ENCODE measurements at places on chromosomes 5 and 9. TPM values are rescaled to one million over a fixed set of nuclear protein-coding genes. Genes with fewer than 3 reads are reported as not detected.
A peak's percentile ranks its signal among the peaks of the same experiment; 100 is the strongest.

GRCh38 chr5:80198399-80198798 is 57.4 kb downstream of the SERINC5 start:
- peak overlapping the region; percentile 13 for H3K27ac ChIP-seq
- H3K36me3 ChIP-seq, result peaks cover 23% of the 10 kb centered on the region
- DNase-seq, result no peak
- H3K27me3 ChIP-seq, result no peaks in the 10 kb centered on the region

DNA sequence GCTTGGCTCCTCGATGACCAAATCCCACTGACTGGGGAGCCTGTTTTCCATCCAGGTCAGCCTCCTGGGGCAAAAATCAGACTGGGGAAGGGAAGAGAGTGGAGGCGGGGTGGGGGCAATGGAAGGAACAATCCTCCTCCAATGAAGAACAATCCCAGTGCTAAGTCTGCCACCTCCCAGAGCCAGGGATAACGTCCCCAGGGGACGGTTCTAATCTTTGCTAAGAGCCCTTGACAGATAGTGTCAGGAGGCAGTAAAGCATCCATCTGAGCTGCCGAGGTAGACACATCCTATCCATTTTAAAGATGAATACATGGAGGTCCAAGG is 298.5 kb upstream of the MSX2 start:
- no peak overlapping the region for H3K27ac ChIP-seq
- DNase-seq, result no peak
- no peaks in the 10 kb centered on the region for H3K27me3 ChIP-seq

PCDHA9 gene
- not detected for polyA plus RNA-seq

DNA sequence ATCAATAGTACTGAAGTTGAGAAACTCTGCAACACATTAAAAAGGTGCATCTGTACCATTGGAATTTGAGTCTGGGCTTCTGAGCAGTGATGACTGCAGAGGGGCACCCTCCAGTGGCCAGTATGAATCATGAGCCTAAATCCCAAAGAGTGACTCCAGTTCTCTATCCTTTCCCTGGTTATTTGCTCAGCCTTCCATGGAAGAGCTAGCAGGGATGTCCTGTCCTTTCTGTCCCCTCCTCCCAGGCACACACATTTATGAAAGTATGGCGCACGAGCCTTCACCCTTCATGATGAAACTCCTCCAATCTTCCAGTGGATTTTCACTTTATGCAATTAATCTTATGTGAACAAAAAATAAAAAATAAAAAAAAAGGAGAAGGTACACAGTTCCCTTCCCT is 81.0 kb downstream of the ESM1 start:
- no peak overlapping the region for H3K27ac ChIP-seq
- H3K4me3 ChIP-seq, result no peak overlapping the region
- DNase-seq, result no peak
- no peaks in the 10 kb centered on the region for H3K27me3 ChIP-seq
- H3K4me1 ChIP-seq, result peaks cover 3% of the 10 kb centered on the region

ISL1 gene
- polyA plus RNA-seq, result 0.06 TPM

MAMDC4 gene
- 7.3 TPM for polyA plus RNA-seq

TUSC1 gene
- polyA plus RNA-seq, result 14.0 TPM

DNA sequence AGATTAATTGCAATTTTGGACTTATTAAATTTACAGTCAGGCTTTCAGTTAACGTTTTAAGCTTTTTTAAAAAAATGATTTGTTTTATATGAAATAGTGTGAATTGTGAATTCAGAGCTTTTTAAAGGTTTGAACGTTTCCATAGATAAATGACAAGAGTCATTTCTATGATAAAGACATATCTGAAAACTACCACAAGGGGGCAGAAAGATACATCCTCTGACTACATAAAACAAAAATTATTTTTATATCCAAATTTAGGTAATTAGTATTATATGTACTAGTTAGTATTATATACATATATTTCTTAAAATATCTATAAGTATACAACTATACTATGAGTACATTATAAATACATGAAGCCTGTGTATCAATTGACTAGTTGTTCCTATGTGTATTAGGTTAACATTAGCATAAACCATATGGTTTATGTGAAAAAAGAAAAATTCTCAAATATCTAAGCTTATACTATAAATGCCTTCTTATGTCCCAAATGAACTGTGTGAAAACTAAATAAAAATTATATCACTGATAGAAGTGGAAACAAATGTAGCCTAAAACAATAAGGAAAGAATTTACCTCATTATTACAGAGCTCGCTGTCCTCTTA is 155.2 kb downstream of the MEF2C start:
- no peak overlapping the region for H3K4me3 ChIP-seq
- H3K4me1 ChIP-seq, result no peaks in the 10 kb centered on the region
- no peak overlapping the region for H3K27ac ChIP-seq

DNA sequence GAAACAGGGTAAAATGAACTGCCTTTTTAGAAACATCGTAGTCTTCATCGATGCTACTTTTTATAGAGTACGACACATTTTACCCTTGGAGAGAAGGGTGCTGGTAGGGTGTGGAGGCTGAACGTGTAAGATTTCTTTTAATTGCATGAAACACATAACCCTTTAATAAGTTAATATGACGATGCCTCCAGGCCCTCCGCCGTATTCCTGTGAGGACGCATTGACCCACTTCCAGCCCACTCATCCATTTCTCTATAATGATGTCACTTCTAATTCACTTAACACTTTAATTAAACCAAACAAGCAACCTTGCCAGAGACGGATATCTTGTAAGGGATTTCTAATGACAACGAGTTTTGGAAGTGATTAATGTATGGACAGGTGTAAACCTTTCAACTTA is 158.7 kb downstream of the IRX2 start:
- H3K4me1 ChIP-seq, result no peaks in the 10 kb centered on the region
- H3K27me3 ChIP-seq, result peaks cover 2% of the 10 kb centered on the region
- no peak overlapping the region for H3K27ac ChIP-seq

- peaks cover 4% of the 10 kb centered on the region for H3K4me1 ChIP-seq
- no peak overlapping the region for H3K4me3 ChIP-seq
- H3K27ac ChIP-seq, result no peak overlapping the region
- no peaks in the 10 kb centered on the region for H3K36me3 ChIP-seq
Observed at GRCh38 chr5:32201122-32201753, 27.1 kb upstream of the GOLPH3 start.

NRG2 gene
- polyA plus RNA-seq, result 0.41 TPM

RNF208 gene
- 12.0 TPM for polyA plus RNA-seq

- no peaks in the 10 kb centered on the region for H3K36me3 ChIP-seq
- no peaks in the 10 kb centered on the region for H3K4me1 ChIP-seq
Observed at GRCh38 chr5:133386662-133387061, 225.7 kb downstream of the FSTL4 start.

SPATA9 gene
- polyA plus RNA-seq, result 0.77 TPM

DMGDH gene
- 0.24 TPM for polyA plus RNA-seq

GRCh38 chr5:98795243-98795642 is 21.8 kb downstream of the RGMB start:
- H3K27me3 ChIP-seq, result no peaks in the 10 kb centered on the region
- peaks cover 4% of the 10 kb centered on the region for H3K4me1 ChIP-seq
- peaks cover 5% of the 10 kb centered on the region for H3K36me3 ChIP-seq

IRX1 gene
- polyA plus RNA-seq, result 3.6 TPM

GRCh38 chr9:126128494-126129142 is 198.0 kb upstream of the MVB12B start:
- no peaks in the 10 kb centered on the region for H3K36me3 ChIP-seq
- DNase-seq, result no peak
- peaks cover 3% of the 10 kb centered on the region for H3K27me3 ChIP-seq
- H3K4me1 ChIP-seq, result peaks cover 7% of the 10 kb centered on the region
- H3K27ac ChIP-seq, result no peak overlapping the region
- H3K4me3 ChIP-seq, result no peak overlapping the region

GRCh38 chr9:14165376-14166035 is 148.4 kb downstream of the NFIB start:
- H3K4me1 ChIP-seq, result peaks cover 21% of the 10 kb centered on the region
- H3K36me3 ChIP-seq, result no peaks in the 10 kb centered on the region
- DNase-seq, result peak; percentile 63
- no peak overlapping the region for H3K4me3 ChIP-seq

DNA sequence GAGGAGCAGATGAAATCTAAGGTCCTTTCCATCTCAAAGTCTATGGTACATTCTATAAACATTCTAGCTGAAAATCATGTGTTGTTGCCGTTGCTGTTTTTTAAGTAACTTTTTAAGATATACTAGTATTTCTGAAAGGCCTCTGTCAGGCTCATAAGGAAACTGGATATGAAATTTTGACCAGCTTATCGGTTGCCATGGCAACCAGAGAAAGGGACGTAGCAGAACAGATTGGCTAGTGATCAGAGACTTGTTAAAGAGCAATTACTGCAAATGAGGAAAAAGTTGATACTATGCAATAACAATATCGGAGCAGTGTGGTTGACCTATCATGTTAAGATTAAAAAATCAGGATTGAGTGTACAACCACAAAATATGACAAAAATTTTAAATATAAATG is 57.0 kb upstream of the RNF180 start:
- H3K4me1 ChIP-seq, result no peaks in the 10 kb centered on the region
- H3K4me3 ChIP-seq, result no peak overlapping the region
- H3K27ac ChIP-seq, result no peak overlapping the region
- no peaks in the 10 kb centered on the region for H3K36me3 ChIP-seq
- no peak for DNase-seq
- no peaks in the 10 kb centered on the region for H3K27me3 ChIP-seq

GRCh38 chr9:9560382-9561035 is 1052.3 kb downstream of the PTPRD start:
- no peak overlapping the region for H3K27ac ChIP-seq
- no peaks in the 10 kb centered on the region for H3K4me1 ChIP-seq
- H3K4me3 ChIP-seq, result no peak overlapping the region

DNA sequence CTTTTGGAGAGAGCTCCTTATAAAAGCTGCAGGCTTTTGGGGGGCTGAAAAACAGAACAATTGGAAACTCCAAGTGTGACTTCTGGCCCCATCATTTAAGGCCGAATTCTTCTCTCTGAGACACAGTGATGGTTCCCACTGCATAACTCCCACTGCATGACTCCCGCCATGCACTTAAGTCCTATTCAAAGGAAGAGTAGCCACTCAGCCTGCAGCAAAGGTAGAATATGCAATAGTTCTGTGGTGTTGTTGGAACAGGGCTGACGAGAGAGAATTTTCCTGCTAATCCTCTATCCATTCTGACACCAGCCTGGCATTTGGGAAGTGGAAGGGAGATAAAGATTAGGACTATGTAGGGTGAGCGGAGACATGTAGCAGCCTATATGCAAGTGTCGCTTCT is 185.6 kb upstream of the ZNF462 start:
- no peak overlapping the region for H3K27ac ChIP-seq
- DNase-seq, result no peak
- H3K4me3 ChIP-seq, result no peak overlapping the region
- H3K36me3 ChIP-seq, result no peaks in the 10 kb centered on the region
- H3K4me1 ChIP-seq, result no peaks in the 10 kb centered on the region
- H3K27me3 ChIP-seq, result no peaks in the 10 kb centered on the region

- no peak for DNase-seq
- no peak overlapping the region for H3K4me3 ChIP-seq
- H3K36me3 ChIP-seq, result no peaks in the 10 kb centered on the region
- H3K27me3 ChIP-seq, result no peaks in the 10 kb centered on the region
- no peaks in the 10 kb centered on the region for H3K4me1 ChIP-seq
Observed at GRCh38 chr5:175867587-175868347, 3.6 kb upstream of the CPLX2 start.

TPPP gene
- 5.2 TPM for polyA plus RNA-seq

- peaks cover 4% of the 10 kb centered on the region for H3K4me1 ChIP-seq
- no peak overlapping the region for H3K27ac ChIP-seq
- H3K27me3 ChIP-seq, result no peaks in the 10 kb centered on the region
- DNase-seq, result no peak
Observed at GRCh38 chr9:134863306-134863902, 17.2 kb upstream of the FCN2 start.

IFNA2 gene
- polyA plus RNA-seq, result not detected

GRCh38 chr9:98793031-98793430 is 3.3 kb downstream of the ANKS6 start:
- H3K27me3 ChIP-seq, result no peaks in the 10 kb centered on the region
- no peak overlapping the region for H3K4me3 ChIP-seq
- H3K36me3 ChIP-seq, result peaks cover 8% of the 10 kb centered on the region
- peaks cover 5% of the 10 kb centered on the region for H3K4me1 ChIP-seq
- DNase-seq, result no peak
- peak overlapping the region; percentile 20 for H3K27ac ChIP-seq

GRCh38 chr9:115369322-115369957 is 251.5 kb upstream of the TNC start:
- no peaks in the 10 kb centered on the region for H3K4me1 ChIP-seq
- H3K4me3 ChIP-seq, result no peak overlapping the region
- no peak overlapping the region for H3K27ac ChIP-seq
- DNase-seq, result peak; percentile 97
- H3K36me3 ChIP-seq, result no peaks in the 10 kb centered on the region

GRCh38 chr9:129237164-129237611 is 59.1 kb upstream of the IER5L start:
- no peaks in the 10 kb centered on the region for H3K4me1 ChIP-seq
- H3K27ac ChIP-seq, result no peak overlapping the region
- H3K4me3 ChIP-seq, result no peak overlapping the region
- no peaks in the 10 kb centered on the region for H3K27me3 ChIP-seq
- DNase-seq, result no peak

DNA sequence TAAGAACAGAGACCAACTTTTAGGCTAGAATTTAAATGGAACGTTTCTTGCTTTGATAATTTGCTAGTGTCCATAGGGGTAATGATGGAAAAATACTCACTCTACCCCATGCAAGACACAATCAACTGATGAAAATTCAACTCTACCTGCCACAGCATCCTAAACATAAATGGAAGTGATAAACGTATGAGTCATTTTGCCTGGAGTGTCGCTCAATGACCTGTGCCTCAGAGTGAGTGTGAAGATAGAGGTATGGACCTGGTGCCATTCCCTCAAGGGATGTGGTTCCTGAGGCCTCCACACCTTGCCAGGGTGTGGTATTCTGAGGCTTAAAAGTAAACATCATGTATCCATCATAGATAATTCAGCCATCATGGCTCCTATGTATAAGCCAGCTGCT is 14.0 kb downstream of the ARL14EPL start:
- no peaks in the 10 kb centered on the region for H3K4me1 ChIP-seq
- H3K4me3 ChIP-seq, result no peak overlapping the region
- no peak overlapping the region for H3K27ac ChIP-seq

GRCh38 chr5:67844924-67845323 is 370.6 kb upstream of the PIK3R1 start:
- no peaks in the 10 kb centered on the region for H3K27me3 ChIP-seq
- no peak overlapping the region for H3K4me3 ChIP-seq
- no peaks in the 10 kb centered on the region for H3K4me1 ChIP-seq
- H3K36me3 ChIP-seq, result no peaks in the 10 kb centered on the region
- no peak overlapping the region for H3K27ac ChIP-seq

DNA sequence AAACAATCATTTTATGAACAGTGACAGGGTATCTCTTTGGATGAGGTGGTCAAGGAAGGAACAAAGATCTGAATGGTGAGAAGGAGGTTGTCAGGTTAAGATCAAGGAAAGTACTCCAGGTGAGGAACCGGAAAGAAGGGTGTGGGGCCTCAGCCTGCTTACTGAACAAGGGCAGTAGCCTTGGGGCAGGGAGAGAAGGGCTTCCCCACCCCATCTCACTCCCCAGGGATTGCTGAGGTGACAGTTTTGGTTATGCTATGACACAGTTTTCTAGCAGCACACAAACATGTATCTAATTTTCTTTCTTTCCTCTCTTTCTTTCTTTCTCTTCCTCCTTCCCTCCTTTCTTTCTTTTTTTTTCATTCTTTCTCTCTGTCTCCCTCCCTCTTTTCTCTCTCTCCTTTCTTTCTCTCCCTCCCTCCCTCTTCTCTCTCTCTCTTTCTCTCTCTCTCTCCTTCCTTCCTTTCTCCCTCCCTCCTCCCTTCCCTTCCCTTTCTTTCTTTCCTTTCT is 4.1 kb upstream of the HDHD3 start:
- H3K36me3 ChIP-seq, result no peaks in the 10 kb centered on the region
- DNase-seq, result no peak
- no peak overlapping the region for H3K4me3 ChIP-seq
- no peaks in the 10 kb centered on the region for H3K27me3 ChIP-seq

VLDLR gene
- polyA plus RNA-seq, result 5.7 TPM

Measured in lung (tissue), 17 donors.